ENCODE measurements at places on chromosomes 16 and 17.
A peak's percentile ranks its signal among the peaks of the same experiment; 100 is the strongest.

DNA sequence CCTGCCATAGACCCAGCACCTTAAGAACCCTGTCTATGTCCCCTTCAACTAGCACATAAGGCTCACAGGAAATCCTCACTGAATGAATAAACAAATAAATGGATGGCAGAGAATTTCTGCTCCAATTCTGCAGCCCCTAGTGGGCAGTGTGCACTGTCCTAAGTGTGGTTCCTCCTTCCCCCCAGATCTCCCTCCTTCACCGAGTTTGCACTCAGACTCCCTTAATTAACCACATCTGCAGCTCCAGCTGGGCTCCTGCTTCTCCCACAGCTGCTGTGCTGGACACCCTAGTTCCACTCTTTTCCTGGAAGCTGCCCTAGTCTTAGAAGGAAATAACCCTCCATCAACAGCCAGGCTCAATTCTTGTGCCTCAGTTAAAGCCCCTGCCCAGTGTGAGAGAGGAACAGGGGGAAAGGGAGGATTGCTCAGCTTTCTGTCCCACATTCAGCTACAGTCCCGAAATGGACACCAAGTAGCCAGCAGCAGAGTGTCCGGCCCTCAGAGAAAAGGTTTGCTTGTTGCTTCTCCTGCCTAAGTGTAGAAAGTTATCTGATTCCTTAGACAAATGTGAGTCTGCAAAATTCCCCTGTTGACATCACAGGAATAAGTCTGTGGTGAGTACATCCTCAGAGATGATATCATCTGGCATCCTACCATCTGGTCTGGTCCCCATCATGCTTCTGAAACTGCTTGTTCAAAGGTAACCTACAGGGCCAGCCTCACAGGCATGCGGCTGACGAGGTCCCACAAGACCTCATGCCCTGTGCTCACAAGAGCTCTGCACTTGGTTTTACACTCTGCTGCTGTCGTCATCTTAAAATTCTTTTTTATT is 12.3 kb downstream of the LRRC3C start:
- peak; percentile 77 for DNase-seq

DNA sequence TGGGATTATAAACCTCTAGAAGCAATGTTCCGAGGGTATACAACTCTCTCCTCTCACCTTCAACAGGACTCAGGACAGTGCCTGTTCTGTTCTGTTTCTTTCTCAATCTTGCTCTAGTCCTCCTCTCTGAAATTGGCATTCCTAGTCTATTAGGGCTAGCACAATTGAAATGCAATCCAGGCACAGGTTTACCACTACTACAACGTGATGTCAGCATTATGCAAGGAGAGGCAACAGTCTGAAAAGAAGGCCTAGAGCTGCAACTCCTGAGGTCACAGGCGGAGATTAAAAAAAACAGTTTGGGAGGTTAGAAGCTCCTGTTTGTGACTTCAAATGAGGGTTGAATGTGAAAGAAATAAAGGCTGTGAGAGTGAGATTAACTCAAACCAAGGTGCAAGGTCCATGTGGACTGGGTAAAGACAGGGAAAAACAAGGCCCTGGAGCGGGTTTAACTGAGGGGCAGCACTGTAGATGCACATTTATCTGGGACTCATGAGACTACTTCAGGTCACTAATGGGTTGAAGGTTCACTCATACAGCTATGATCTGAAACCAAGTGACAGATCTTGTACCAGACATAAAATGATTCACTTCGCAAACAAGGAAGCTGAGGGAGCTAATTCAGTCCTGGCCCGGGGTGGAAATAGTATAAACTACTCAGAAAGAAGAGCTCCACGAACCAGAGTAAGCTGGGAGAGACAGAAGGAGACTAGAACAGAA is 16.8 kb downstream of the AMFR start:
- DNase-seq: no peak

DNA sequence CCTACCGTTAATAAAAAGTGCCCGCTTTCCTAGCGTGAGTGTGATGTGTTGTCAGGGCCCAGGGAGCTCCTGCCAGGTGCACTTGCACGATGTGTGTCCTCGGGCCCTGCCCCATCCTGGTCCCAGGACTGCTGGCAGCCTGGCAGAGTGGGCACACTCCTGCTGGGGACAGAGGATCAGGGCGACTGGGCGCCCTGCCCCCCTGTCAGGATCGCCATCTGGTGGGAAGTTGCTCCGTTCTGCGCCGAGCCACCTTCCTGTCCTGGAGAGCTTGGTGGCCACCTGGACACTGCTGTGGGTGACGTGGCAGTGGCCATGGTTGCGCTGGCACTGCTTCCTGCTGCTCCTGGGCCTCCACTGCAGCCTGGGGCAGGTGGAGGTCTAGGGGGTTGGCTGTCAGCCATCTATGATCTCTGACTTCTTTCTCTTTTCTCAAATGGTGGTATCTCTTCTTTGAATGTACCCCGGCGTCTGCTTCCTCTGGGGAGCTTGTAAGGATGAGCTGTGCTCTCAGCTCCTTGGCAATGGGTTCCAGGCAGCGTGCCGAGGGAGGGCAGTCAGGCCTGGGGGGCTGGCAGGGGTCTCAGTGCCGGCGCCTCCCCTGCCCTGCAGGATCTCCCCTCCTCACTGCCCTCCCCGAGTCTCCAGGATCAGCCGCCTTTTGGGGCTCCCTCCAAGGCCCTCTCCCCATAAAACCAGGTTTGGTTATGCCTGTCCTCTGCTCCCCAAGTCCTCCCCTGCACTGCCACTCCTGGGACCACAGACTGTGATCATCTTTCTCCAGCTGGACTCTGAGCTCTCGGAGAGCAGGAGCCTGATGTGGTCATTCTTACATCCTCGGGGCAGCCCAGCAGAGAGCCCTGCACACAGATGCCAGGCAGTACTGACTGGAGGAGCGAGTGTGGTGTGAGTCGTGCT is 76.9 kb downstream of the AMFR start:
- DNase-seq: no peak

GRCh38 chr16:47777220-47777619 is 316.1 kb downstream of the PHKB start:
- no peak for DNase-seq

DNA sequence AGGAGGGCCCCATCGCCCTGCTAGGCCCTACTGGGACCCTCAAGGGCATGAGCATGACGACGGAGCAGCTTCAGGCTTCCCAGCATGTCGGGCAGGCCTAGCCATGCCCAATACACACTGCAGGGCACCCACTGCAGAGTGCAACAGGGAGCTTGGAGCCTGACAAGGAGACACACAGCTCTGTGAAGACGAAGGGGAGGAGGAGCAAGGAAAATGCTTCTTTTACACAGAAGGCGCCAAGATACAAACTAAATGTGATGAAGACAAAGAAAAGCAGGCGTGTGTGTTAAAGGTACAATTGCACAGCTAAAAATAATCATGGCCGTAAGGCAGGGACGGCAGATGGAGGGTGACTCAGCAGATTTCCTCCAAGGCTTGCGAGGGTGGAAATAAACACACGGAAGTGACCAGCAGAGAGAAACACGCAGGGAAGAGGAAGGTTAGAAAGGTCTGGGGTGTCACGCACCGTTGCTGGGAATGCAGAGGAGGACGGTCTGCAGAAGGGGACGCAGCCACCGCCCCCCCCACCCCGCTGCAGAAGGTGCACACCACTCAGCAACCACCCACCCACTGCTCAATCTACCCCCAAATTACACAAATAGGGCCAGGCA is 108.5 kb downstream of the ZNF778 start:
- peak; percentile 49 for DNase-seq

DNA sequence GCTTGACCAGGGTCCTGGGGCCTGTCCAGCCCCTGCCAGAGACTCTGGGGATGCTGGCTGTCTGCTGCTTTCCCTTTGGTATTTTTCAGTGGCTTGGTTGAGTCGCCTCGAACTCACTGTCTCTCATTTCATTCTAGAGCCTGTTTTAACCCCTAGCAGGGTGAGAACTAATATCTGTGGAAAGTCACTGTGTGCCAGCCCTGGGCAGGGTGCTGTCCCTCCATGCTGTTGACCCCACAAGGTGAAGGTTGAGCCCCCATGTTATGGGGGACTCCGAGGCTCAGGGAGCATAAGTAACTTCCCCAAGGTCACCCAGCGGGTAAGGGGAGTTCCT is 33.0 kb downstream of the DCAKD start:
- no peak for DNase-seq

DNA sequence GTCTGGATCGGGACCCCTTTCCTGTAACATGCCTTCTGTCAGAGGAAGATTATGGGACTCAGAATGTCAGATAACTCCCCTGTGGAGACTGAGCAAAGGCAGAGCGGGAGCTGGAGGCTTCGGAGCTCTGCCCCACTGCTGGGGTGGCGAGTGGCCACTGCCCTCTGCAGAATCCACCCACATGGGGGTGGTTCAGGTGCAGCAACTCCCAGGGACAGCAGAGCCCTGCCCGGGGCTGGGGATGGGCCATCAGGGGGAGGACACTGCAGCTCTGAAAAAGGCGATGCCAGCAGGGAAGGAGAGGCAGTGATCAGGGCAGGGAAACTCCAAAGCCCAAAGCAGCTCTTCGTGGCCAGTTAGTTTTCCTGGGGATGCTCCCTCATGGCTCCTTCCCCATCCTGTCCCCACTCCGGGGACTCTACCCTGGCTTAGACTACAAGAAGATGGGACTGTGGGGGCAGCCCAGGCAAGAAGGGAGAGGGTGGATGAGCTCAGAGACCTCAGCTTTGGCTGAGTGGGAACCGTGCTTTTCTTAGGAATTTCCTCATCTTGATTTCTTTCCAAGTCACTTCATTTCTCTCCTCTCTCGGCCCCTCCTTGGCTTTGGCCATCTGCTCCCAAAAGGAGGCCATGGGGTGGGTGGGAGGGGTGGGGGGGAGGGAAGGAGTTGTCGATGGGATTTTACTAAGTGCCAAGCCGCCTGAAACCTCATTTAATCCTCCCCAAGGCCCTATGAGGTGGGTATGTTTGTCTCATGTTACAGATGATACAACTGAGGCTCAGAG is 4.0 kb downstream of the CA4 start:
- no peak for DNase-seq

DNA sequence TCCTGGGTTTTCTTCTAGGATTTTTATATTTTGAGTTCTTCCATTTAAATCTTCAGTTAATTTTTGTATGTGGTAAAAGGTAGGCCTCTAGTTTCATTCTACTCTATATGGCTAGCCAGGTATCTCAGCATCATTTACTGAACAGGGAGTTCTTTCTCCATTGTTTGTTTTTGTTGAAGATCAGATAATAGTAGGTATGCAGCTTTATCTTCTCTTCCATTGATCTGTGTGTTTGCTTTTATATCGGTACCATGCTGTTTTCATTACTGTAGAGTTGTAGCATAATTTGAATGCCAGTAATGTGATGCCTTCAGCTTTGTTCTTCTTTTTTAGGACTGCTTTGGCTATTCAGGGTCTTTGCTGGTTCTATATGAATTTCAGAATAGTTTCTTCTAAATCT is 77.3 kb downstream of the USP22 start:
- no peak for DNase-seq

DNA sequence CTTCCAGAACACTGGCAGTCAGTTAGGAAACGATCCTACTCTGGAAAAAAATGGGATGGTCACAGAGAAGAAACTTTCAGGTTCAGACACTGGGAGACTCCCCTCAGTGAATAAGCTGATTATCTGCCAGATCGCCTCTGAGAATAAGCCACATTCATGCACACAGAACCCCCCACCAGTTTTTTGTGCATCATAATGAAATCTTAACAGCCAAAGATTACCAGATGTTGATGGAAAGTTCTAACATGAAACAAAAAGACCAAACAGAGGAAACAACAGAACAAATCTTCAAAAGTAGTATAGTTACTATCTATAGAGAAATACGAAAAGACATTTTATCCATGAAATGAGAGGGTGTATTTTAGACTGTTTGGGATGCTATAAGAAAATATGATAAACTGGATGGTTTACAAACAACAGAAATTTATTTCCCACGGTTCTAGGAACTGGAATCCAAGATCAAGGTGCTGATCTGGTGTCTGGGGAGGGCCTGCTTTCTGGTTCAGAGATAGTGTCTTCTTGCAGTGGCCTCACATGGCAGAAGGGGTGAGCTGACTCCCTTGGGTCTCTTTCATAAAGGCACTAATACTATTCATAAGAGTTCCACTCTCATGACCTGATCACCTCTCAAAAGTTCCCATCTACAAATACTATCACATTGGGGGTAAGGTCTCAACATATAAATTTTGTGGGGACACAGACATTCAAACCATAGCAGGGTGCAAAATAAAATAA is 8.0 kb upstream of the AMZ2 start:
- DNase-seq: peak; percentile 41

GRCh38 chr16:49617710-49618330 is 238.1 kb downstream of the ZNF423 start:
- no peak for DNase-seq

GRCh38 chr17:50922107-50922506 is 56.0 kb upstream of the TOB1 start:
- no peak for DNase-seq

DNA sequence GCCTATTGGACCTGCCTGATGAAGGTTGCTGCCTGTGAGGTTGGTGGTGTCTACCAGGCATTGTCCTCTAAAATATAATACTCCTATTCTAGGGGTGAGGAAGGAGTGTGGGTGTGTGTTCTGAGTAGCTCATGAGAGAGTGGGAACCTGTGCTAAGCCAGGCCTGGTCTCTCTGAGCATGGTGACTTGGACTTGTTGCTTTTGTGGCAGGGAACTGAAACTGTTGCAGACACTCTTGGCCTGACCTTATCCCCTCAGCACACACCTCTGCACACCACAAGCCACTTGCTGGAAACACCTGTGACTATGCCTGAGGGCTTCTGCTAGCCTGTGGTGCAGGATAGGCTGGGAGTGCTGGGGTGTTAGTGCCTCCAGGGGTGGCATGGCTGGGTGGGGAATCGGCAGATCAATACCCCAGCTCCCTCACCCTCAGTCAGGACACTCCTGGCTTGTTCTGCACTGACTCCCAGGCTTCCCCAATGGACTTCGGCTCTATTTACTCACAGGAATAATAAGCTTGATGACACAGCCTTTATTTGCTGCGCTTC is 29.9 kb downstream of the PLCG2 start:
- DNase-seq: peak; percentile 41

DNA sequence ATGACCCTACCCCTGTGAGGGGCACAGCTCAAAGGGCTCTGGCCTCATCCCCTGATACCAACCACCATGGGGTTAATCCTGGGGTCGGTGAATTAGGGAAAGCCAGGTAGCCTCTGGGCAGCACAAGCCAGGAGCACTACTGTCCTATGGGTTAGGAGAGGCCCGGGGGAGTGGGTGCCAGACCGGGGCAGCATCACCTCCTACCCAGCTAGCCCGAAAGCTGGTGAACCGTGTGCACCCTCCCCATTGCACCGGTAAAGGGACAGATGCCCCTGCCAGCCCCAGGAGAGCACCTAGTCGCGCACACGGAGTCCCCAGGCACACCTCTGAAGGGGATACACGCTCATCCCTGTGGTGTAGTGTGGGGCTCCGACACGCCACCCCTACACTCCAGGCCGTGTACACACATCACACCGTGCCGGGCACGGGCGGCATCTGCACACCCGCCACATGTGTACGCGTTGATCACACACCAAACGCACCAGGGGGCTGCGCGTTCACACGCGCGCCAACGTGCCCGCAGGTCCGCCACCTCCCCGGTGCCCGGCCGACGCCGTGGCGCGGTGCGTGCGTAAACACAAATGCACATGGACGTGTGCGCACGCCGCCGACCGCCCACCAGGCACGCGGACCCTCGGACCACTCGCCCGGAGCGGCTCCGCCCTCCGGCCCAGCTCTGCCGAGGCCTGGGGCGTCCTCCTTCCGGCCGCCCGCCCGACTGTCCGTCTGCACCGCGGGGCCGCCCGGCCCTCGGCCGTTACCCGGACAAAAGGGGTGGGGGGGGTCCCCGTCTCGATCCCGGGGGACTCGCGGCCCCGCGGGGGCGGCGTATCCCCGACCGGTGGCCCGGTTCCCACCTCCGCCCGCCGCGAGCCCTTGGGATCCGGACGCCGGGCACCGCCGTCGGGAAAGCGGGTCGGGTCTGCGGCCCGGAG is 785 bp downstream of the UBALD1 start:
- DNase-seq: peak; percentile 61

All from activated CD4-positive, alpha-beta T cell treated with anti-CD3 and anti-CD28 coated beads, Interleukin-2, Interleukin-6, amounts not matched to agents 100 ng/mL and 50 ng/mL, durations not matched to agents 16 hours and 8 hours (primary cell).